ENCODE measurements at places on chromosomes 2 and 18.

GRCh38 chr2:172329774-172330671 is 97.4 kb upstream of the ITGA6 start:
- no peak for DNase-seq

GRCh38 chr2:138615257-138615656 is 113.7 kb downstream of the SPOPL start:
- no peak for DNase-seq

DNA sequence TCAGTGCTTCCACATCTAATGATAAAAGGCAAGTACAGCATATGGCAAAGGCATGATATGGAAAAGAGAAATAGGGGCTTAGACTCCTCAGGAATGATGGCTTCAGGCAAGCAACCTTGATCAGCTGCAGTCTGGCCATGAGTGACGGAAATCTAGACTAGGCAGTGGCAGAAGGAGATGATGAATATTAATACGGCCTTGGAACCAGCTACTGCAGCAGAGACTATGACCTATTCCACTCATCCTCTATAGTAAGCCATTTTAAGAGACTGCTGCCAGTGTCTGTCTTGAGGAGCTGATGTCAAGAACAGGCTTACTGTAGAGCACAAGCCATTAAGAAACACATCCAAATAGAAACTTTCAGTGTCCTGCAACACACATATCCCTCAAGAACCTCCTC is 23.7 kb downstream of the ASXL2 start:
- DNase-seq: no peak

DNA sequence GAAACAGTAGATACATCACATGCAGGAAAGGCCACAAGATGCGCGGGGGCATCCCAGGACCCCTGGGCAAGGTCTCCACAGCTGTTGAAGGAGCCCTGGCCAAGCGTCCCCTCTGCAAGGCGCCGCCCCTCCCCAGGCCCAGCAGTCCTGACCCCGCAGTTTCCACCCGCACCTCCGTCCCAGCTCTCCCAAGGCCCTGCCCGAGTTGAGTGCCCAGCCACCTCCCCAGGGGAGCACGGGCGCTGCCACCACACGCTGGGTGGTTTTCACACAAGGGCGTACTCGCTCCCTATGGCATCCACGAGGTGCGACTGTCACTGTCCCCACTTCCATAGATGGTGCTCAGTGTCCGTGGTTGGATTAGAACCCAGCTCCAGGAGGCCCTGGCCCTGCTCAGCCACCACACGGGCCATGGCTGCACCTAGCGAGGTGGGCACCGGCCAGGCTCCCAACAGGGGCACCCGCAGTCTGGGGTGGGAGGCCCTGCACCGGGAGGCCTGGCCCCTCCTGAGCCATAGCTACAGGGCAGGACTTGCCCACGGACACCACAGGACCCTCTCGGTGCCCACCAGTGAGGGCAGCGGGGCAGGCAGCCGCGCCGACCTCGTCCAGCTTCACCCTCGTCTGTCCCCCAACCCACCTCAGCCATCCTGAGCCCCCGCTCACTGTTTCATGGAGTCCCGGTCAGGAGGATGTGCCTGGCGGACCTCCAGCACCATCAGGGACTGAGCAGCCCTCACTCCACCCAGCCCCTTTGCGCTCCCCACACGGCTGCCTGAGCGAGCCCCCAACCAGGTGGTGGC is 36.0 kb downstream of the KIF1A start:
- DNase-seq: no peak

DNA sequence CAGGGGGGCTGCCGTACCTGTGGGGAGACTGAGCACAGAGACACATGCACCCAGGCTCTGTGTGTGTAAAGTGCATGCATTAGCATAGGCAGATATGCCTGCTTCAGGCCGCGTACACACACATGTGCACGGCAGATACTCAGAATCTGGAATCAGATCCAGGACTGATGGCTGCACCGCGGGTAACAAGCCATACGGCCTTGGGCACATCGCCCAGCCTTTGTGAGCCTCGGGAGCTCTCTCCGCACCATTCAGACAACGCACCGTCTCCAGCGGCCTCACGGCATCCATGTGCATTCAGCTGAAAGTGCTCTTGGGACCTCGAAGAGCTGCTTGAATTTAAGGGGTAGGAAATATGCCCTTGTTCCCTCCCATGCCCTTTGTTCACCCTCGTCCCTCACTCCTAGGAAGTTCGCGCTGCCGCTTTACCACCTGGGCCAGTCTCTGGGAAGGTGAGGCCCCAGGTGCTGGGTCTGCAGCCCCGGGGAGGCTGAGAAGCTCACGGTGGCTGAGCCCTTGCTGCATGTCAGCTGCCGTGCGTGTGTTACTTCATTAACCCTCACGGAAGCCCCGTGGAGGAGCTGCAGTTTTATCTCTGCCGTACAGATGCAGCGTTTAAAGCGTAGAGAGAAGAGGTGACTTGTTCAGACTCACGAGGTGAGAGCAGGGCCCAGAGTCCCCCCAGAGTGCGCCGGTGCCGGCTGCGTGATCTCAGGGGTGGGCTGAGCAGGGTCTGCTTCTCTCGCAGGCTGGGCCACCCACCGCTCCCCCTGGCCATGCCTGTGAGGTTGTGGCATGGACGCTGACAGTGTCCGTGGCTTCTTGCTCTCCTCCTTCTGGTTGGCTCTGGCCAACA is 377.7 kb upstream of the MYT1L start:
- DNase-seq: no peak

Measured in stimulated activated CD4-positive, alpha-beta T cell treated with anti-CD3 and anti-CD28 coated beads, Interleukin-4, amount 100 ng/mL, for 4 hours (primary cell).